ENCODE measurements at places on chromosomes 12 and 14.

DNA sequence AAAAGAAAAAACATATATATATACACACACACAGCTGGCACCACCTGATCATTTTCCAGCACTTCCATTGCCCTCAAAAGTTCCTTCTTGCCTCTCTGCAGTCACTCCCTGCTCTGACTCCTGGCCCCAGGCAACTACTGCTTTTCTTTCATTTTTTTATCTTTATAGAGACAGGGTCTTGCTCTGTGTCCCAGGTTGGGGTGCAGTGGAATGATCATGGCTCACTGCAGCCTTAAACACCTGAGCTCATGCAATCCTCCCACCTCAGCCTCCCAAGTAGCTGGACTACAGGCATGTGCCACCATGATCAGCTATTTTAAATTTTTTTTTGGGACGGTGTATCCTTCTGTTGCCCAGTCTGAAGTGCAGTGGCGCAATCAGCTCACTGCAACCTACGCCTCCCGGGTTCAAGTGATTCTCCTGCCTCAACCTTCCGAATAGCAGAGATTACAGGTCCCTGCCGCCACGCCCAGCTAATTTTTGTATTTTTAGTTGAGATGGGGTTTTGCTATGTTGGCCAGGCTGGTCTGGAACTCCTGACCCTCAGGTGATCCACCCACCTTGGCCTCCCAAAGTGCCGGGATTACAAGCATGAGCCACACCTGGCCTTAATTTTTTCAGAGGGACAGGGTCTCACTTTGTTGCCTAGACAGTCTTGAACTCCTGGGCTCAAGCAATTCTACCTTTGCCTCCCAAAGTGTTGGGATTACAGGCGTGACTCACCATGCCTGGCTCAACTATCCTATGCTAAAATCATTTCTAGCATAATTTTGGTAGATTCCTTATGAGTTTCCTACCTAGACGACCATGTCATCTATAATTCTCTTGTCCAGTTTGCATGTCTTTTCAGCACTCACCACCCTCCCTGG lies 7.8 kb downstream of the HSP90AA1 start:
- DNase-seq = no peak

DNA sequence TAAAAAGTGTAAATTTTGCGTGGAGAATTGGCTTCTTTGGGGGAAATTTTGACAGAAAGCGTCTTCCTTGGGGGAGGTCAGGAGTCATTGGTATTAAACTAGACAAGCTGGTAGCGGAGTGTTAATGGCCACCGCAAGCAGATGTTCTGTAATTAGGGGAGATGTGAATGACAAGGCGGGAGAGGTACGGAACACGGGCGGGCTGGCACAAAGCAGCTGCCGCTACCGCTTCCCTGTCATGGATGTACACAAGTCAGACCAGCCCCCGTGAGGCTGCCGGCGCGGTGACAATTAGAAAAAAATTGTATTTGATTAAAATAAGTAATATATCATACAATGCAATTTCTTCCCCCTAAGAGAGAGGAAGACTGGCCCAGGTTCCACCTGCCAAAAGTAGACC lies 501.6 kb downstream of the VRK1 start:
- DNase-seq = no peak

- no peak for DNase-seq
Measured at GRCh38 chr12:122244565-122245371, 18.9 kb upstream of the DIABLO start.

DNA sequence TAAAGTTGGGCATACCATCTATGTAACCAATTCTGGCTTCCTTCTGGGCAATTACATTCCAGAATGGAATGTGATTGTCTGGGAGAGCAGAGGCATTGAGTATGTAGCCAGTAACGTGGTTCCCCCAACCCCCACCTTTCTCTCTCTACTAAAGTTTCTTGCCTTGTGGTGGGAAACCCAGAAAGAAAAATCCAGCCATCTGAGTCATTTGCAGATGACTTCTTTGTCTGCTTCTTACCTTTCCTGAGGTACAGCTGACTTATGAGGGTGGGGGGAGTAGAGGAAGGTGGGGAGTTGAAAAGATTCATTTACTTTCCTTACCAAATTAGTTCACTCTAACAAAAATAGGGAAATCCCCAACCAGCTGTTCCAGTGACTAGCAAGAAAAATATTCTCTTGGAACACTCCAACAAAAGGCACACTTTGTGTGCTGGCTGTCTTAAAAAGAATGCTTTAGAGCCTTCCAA lies 112.1 kb upstream of the FRMD6 start:
- no peak for DNase-seq

- DNase-seq = no peak
Measured at GRCh38 chr12:31224768-31225448, 101.0 kb downstream of the SINHCAF start.

- peak; percentile 20 for DNase-seq
Measured at GRCh38 chr14:69726761-69727511, 40.0 kb upstream of the SRSF5 start.

GRCh38 chr14:106875503-106875902 lies 1349.1 kb downstream of the TMEM121 start:
- no peak for DNase-seq
